ENCODE measurements at places on chromosomes 3 and 15.

GRCh38 chr3:109806929-109807328 is 469.6 kb upstream of the DPPA4 start:
- peak; percentile 1 for DNase-seq

GRCh38 chr15:88989578-88989977 is 76.4 kb upstream of the MFGE8 start:
- DNase-seq: no peak

- DNase-seq: no peak
These were observed 12.7 kb upstream of the MUC20 start for GRCh38 chr3:195708061-195708460.

DNA sequence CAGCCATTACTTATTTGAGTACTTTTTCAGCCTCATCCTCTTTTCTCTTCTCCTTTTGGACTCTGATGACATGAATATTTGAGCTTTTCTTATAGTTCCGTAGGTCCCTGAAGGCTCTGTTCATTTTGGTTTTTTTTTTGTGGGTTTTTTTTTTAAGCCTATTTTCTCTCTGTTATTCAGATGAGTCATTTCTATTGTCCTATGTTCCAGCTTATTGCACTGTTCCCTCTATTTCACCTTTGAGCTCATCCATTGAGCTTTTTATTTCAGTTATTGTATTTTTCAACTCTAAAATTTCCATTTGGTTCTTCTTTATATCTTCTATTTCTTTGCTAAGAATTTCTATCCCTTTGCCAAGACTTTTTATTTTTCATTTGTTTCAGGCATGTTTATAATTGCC is 7.2 kb upstream of the MGLL start:
- no peak for DNase-seq

DNA sequence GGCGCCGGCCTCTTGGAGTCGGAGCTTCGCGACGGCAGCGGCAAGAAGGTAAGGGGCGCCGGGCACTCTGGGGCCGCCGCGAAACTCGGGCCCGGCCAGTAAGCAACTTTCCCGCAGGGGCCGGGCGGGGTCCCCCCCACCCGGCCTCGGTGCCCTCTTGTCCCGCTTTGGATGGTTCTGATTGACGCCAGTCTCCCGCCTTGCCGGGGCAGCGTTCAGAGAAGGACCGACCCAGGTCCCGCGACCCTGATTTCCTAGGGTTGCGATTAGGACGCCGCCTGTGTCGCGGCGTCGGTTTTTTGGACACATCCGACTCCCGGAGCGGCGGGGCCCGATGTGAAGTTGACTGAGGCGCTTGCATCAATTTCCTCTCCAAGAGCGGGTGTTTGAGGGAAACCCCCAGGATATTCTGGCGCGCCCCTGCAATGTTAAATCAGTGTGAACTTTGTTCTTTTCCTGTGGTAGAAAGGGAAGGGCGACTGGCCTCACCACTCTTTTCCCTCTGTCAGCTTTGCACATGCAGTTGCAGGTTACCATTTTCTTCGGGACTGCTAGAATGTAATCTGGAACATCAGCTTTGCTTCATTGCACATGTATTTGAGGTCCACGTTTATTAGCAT is 755 bp downstream of the PDE8A start:
- DNase-seq: no peak

GRCh38 chr3:71951361-71951760 is 166.4 kb upstream of the PROK2 start:
- DNase-seq: no peak

GRCh38 chr3:149657321-149657925 is 402 bp downstream of the WWTR1 start:
- DNase-seq: no peak

DNA sequence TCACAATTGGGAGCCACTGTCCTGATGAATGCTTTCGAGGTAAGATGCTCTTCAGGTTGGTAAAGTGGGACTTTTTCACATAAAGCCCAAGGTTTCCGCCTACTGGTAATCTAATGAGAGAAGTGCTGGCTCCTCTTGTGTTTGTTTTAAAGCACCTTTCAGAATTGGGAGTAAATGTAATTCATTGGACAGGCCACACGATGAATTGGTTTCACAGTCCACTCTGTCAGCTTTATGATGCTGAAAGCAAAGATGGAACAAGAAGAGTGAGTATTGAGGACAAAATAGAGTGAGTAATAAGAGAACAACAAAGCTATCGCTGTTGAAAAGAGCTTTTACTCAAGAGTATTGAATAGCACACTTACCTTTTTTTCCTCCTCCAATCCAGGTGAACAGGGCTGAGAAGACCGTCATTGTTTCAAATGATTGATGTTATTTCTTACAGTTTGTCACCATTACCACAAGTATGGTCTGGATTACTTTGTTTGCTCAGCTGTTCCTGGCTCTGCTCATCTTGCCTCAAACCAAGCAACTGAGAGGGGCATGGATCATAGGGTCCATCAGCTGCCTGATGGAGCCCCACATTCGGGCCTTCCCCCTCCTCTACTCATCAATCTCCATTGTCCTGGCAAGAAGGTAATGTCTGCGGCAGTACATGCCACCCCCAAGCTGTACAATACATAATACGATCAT is 136.1 kb upstream of the CNTN4 start:
- DNase-seq: no peak

DNA sequence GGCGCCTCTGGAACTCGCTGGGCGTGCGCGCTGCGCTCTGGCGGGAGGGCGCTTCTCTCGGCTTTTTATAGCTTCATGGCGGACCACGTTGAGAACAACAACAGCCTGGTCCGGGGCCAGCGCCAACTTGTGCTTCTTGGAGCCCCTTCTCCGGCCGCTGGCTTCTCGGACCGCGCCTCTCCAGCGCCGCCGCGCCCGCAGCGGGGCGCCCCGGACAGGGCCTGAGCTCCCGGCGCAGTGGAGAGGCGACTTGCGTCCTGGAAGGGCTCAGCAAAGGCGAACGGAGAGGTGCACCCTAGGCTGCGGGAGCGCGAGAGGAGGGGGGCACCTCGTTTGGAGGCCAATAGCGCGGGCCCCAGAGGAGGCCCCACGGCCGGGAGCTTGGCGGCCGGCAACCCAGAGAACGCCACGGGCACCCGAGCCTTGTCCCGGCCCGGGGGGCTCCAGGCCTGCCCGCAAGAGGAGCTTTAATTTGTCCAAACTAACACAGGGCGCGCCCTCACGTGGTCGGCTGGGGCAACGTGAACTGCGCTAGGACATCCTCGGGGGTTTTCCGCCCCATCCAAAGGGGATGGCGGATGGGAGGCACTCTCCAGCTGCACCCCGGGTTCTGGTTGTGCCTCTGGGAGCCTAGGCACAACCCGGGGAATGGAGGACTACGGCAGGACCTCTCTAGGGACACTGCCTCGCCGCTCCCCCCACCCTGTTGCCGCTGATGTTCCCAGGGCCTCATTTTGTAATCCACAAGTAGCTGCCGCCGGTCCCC is 37.8 kb downstream of the HMCES start:
- no peak for DNase-seq

DNA sequence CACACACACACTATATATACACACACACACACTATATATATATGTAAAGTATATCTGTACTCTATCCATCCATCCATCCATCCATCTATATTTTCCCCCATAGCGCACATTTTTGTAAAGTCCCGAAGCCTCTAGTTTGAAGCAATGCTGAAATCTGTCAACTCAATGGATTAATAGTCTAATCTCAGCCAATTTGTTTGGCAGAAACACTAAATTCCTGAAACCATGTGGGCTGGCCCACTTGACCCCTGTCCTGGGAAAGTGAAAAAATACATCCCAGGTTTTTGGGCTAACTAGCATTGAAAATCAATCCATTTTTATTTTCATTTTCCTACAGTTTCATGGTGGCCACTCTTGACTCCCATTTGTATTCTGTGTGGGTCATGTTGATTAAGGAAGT is 166.7 kb downstream of the SLCO3A1 start:
- no peak for DNase-seq

DNA sequence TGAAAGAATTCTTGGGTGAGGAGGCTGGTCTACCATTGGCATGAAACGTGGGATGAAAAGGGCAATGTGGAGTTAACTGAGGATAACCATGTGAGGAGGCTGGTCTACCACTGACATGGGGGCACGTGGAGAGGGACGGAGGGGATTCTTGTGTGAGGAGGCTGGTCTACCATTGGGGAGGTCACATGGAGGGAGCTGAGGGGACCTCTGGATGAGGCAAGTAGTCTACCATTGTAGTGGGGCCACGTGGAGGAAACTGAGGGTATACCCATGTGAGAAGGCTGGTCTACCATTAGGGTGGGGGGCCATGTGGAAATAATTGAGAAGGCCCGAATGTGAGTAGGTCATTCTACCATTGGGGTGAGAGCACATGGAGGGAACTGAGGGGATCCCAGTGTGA is 154.1 kb downstream of the FBLN2 start:
- no peak for DNase-seq

DNA sequence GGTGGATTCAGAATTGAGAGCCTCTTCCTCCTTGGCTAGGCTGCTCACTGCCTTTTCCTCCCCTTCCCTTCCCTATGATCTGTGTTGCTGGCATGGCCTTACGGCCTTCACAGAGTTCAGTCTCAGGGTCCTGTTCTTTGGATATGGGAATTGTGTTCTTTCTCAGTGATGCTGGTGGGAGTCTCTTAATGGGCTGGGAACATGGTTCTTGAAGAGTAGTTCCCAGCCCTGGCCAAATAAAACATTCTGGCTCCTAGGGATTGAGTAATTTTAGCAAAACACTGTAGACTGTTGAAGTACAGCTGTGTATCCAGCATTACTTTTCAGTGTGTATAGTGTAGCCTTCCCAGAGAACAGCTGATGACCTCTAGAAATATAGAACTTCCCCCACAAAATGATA is 22.6 kb upstream of the FILIP1L start:
- no peak for DNase-seq

DNA sequence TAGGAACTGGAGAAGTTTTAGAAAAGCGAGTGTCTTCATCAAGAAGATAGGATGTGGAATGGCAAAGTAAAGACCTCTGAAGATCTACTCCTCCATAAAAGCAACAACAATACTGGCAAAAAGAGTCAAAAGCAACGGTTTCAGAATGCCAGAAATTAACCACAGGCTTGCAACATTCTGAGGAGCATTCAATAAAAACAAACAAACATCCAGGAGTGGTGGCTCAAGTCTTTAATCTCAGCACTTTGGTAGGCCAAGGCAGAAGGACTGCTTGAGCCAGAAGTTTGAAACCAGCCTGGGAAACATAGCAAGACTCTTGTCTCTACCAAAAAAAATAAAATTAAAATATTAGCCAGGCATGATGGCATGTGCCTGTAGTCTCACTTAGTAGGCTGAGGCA is 143.2 kb upstream of the HACD2 start:
- DNase-seq: no peak

- DNase-seq: peak; percentile 36
These were observed 128.6 kb downstream of the DUT start for GRCh38 chr15:48459571-48460442.

DNA sequence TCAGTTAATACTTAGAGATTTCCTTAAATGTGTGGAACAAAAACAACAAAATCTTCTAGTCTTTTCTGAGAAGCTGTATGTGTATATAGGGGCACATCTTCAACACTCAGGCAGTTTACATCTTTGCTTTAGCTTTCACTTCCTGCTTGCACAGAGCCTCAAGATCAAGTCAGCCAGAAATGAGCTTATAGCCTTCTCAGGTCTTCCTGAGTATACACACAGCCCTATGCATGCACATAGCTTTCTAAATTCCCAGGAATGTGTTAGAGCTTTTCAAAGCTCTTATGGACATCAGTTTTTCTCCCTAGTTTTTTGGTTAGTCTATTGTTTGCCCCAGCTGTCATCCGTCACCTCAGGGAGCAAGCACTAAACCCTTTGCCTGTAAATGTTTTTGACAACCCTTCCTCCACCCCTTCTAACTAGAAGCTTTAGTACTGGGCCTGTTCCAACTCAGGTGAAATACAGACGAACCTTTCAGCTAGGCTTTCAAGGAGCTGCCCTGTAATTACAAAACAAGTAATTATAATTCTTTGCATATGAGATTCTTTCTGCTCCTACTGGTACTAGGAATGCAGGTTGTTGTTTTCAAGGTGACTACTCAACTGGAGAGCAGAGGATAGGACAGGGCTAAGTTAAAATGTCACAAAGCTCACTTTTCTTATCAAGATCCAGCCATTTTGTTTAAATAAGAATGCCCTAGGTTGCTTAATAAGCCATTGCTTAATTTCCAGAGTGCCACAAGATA is 22.6 kb upstream of the MTMR10 start:
- no peak for DNase-seq

DNA sequence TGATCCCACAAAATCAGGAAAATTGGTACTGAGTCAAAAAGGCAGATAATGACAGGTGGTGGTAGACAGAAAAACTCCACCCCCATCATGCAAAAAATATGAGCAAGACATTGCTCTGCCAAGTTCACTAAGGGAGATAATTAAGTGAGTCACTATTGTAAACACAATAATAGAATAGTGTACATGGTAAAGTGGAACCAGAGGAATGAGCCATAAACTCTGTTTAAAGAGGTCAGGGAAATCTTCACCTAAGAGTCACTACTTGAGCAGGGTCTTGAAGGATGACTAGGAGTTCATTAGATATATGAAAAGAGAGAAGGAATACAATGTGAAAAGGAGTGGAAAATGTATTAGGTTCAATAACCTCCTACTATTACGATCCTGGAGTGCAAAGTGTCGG is 213.4 kb upstream of the PEX5L start:
- DNase-seq: no peak

DNA sequence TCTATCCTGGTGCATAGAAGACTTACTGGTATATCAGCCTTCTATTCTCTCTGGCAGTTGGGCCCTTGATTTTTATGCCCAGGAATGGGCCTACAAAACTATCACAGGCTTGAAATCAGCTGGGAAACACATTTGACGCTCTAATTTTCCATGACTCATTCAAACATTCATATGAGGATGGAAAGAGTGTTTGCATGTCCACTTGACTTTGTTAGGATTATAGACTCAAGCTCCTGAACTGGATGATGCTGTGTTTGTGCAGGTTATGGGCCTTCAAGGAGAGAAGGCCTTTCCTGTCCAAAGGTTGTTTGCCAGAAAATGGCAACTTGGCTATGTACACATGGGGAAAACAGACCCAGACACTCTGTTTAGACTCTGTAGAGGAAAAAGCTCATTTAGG is 219.9 kb downstream of the GAP43 start:
- no peak for DNase-seq

DNA sequence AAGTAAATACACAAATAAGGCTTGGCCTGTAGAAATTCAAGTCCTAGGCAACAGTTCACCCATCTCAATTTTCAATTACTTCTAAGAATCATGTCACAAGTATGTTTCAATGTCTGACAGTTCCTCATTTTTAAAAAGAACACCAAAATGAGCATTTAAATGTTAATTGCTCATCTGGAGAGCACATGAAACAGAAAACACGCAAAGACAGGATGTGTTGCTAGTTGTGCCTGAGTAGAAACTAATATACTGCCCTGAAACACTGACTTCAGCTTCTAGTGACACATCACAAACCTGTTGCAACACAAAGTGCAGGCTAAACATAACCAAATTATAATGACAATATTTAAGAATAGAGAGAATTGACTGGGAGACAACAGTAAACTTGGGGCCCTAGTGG is 167.3 kb upstream of the THBS1 start:
- DNase-seq: no peak

Data from glomerular endothelial cell (primary cell).